ENCODE measurements at places on chromosomes 13 and 19. TPM values are rescaled to one million over a fixed set of nuclear protein-coding genes. Genes with fewer than 3 reads are reported as not detected.

CEACAM6 gene
- not detected for total RNA-seq

ZNF737 gene
- 14.2 TPM for total RNA-seq

LHB gene
- 1.4 TPM for total RNA-seq

DNA sequence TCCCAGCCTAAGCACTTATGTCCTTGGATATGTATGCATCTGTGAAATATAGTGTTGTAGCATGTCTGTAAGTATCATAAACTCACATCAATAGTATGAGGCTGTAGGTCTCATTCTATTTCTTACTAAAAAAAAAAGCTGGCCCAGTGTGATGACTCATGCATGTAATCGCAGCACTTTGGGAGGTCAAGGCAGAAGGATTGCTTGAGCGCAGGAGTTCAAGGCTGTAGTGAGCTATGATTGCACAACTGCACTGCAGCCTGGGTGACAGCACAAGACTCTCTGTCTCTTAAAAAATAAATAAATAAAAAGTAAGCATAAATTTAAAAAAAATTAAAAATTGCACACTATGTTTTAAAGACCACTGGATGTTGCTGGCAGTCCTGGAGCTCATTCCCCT, 79.1 kb upstream of the SPATA13 start:
- DNase-seq = no peak
- no peaks in the 10 kb centered on the region for H3K36me3 ChIP-seq
- no peak overlapping the region for H3K4me3 ChIP-seq
- peaks cover 5% of the 10 kb centered on the region for H3K27me3 ChIP-seq

- H3K36me3 ChIP-seq = peaks cover 4% of the 10 kb centered on the region
- no peaks in the 10 kb centered on the region for H3K4me1 ChIP-seq
- no peak for DNase-seq
Observed at GRCh38 chr13:77239312-77239711, 87.6 kb downstream of the MYCBP2 start.

GRCh38 chr19:11116507-11116906, 27.2 kb downstream of the LDLR start:
- peaks cover 53% of the 10 kb centered on the region for H3K36me3 ChIP-seq
- H3K4me3 ChIP-seq = peak overlapping the region; percentile 71
- H3K4me1 ChIP-seq = no peaks in the 10 kb centered on the region
- H3K27me3 ChIP-seq = peaks cover 10% of the 10 kb centered on the region

GRCh38 chr19:54795758-54796157, 7.7 kb upstream of the KIR2DL4 start:
- no peaks in the 10 kb centered on the region for H3K4me1 ChIP-seq
- no peak for DNase-seq
- H3K27me3 ChIP-seq = no peaks in the 10 kb centered on the region
- H3K27ac ChIP-seq = no peak overlapping the region
- H3K4me3 ChIP-seq = no peak overlapping the region

DNA sequence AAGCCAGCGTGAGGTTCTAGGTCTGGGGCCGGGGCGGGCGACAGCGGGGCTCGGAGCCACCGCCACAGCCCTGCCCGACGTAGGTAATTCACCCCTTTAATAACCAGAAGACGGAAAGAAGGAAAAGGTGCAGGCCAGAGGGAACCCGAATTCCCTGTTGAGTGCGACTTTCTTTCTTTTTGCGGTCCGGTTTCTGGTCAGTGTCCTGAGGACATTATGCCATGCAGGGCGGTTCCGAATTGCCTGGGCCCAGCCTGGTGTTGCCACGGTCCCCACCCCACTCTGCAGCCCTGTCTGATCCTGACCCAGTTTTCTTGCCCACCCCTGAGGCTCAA, 18.4 kb upstream of the TFDP1 start:
- H3K27me3 ChIP-seq = peaks cover 6% of the 10 kb centered on the region
- peaks cover 2% of the 10 kb centered on the region for H3K36me3 ChIP-seq
- H3K4me1 ChIP-seq = peaks cover 1% of the 10 kb centered on the region
- H3K4me3 ChIP-seq = no peak overlapping the region
